K562 (cell line): ENCODE measurements at places on chromosomes 1 and 21. TPM values are rescaled to one million over a fixed set of nuclear protein-coding genes. Genes with fewer than 3 reads are reported as not detected.

DNA sequence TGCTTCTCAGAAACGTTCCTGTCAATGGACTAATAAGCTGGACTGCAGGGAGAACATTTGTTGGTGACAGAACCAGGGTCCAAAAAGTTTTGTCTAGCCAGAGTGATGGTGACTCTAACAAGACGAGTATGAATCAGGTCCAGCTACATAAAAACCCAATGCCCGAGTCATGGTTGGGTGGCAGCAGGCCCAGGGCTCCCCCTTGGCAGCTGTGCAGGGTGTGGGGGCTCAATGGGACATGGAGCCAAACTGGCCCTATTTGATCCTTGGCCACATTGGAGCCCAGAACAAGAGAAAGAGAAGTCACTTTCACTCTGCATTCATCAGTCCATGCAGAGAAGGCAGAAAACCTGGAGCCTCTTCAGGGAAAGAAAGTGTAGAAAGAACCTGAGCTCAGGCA is 37.9 kb upstream of the TENT5C start:
- DNase-seq: no peak

GRCh38 chr1:5941671-5942070 is 50.6 kb downstream of the NPHP4 start:
- no peak for DNase-seq

HTR1D gene
- 0.08 and 0.09 TPM in 2 replicates for polyA plus RNA-seq

DNA sequence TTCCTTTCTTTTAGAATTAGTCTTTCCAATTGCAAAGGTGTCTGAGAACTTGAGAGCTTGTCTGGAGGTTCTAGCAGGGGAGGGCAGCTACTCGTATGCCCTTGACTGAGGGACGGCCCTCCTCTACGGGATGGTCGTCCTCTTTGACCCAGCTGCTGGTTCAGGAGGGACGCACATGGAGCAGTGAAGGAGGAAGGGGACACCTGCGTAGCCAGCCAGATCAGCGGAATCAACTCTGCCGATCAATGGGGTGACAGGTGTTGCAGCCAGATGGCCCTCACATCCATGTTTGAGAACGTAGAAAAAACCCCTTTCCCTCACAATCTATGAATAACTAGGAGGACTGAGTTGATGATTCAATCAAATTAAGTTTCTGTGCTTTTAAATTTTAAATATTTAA is 15.7 kb upstream of the A3GALT2 start:
- DNase-seq: no peak

DNA sequence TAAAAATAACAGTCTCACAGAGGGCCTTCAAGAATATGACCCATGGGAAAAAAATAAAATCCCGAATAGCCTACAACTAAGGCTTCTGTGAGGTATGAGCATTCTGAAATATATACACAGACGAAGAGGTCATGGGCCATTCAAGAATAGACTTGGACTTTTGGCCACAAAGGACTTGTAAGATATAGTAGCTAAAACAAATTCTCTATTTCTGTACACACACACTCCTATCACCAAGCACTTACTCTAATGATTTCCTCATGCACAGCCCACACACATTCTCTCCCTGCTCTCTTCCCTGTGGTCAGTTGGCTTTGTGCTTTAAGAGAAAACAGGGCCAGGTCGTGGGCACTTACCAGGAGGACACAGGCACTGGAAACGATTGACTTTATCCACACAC is 69.7 kb upstream of the ADAM30 start:
- no peak for DNase-seq

DNA sequence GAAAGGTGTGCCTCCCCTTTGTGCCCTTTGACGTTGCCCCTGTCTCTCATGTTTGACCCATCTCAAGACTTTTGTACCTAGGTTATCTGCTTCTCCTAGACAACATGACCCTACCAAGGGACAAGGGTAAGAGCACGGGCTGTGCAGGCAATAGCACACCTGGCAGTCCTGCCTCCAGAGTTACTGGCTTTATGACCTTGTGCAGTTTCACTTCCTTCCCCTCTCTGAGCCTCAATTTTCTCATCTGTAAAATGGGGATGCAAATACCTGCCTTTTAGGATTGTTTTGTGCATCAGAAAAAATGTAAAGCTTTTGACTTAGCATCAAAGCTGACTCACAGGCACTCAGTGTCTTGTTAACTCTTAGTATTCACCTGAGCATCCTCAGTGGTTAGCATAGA is 36.4 kb downstream of the ELK4 start:
- DNase-seq: no peak

GRCh38 chr1:213982289-213982671 is 5.5 kb upstream of the PROX1 start:
- no peak for DNase-seq

DNA sequence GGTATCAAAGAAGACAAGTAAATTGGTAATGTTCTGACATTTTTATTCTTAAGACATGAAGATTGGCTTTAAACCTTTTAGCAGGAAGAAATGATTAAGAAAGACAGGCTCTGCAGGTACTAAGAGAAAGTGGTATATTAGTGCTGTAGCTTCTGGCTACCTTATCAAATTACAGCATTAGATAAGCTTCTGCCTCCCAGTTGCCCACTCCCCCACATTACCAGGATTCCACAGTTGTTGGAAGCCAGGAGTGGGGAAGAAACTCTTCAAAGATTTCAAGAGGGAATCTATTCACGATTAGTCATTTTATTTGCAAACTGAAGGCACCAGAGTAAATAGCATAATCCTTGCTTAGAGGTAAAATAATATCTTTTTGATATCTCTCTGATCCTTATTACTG is 274.9 kb downstream of the LMO4 start:
- no peak for DNase-seq
